ENCODE measurements at places on chromosomes 13 and 19. TPM values are rescaled to one million over a fixed set of nuclear protein-coding genes. Genes with fewer than 3 reads are reported as not detected.

CYP2A7 gene
- 0.10 TPM for polyA plus RNA-seq

TTYH1 gene
- 13.5 TPM for polyA plus RNA-seq

NCR1 gene
- polyA plus RNA-seq = 0.09 TPM

- no peak for DNase-seq
Observed at GRCh38 chr13:54934121-54934520, 1905.5 kb downstream of the OLFM4 start.

DNA sequence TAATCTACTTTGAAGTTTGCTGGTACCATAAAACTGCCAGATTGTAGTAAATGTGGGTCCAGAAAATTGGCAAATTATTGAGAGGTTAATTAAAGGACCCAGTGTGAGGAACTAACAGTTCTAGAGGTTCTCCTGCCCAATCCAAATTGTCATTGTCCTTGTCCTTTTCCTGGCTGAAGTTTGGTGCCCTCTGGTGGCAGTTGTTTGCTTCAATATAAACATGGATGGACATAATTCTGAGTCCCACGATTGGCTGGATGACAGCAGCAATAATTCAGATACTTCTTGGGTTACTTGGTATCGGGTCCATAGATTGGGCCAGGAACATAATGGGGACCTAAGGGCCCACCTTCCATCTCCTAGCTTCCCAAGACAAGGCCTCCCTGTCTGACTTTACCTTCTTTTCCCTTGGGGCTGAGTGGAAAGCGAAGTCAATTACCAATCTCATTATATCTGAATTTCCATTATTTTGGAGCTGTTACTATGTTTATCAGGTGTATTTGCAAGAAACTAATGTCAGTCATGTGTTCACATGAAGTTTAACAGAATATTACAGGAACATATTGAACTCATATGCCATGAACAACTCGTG lies 33.8 kb upstream of the GARRE1 start:
- DNase-seq = no peak

DNA sequence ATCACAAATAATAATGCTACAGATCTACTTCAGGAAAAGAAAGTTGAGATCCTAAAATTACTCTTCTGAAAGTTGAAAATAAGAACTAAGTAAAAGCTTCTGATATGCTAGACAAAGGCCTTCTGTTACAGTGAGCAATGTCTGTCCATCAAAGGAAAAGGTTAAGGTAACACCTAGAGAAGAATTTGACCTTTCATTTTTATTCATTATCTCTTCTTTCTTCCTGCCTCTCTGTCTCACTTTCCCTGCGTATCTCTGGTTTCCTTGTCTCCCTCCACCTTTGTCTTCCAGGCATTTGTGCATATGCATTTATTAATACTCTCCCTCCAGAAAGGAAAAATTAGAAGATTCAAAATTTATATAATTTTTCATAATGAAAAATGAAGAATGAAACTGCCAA lies 49.0 kb downstream of the ZAR1L start:
- DNase-seq = no peak

DNA sequence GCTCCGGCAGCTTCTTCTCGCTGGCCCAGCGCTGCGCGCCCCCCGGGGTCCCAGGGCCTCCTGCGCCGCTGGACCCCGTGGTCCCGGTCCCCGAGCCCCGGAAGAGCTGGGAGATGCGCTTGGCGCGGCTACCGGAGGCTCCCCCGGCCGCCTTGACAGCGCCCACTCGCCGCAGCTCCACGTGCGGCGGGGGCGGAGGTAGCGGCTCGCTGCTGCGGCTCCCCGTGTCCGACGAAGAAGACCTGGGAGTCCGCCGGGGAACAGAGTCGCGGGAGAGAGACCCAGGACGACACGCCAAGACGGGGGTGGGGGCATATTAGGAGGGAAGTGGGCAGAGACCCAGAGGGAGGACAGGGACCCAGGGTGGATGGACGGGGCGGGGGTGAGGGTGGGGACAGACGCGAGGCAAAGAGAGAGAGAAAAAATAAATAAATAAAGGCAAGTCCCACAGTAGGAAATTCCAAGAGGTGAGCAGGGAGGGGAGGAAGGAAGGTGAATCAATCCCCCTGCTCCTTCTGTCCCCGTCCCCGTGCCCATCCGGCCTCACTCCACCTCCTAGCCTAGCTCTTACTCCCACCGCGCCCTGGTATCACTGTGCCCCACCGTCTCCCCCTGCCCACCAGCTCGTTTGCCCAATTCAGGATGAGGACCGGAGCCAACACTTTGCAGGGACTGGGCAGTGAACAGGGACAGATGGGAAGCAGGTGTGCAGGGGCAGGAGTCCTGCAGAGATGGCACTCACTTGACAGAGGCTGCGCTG lies 826 bp downstream of the RASIP1 start:
- DNase-seq = no peak

- DNase-seq = no peak
Observed at GRCh38 chr13:77820431-77821149, 98.0 kb downstream of the EDNRB start.

DNA sequence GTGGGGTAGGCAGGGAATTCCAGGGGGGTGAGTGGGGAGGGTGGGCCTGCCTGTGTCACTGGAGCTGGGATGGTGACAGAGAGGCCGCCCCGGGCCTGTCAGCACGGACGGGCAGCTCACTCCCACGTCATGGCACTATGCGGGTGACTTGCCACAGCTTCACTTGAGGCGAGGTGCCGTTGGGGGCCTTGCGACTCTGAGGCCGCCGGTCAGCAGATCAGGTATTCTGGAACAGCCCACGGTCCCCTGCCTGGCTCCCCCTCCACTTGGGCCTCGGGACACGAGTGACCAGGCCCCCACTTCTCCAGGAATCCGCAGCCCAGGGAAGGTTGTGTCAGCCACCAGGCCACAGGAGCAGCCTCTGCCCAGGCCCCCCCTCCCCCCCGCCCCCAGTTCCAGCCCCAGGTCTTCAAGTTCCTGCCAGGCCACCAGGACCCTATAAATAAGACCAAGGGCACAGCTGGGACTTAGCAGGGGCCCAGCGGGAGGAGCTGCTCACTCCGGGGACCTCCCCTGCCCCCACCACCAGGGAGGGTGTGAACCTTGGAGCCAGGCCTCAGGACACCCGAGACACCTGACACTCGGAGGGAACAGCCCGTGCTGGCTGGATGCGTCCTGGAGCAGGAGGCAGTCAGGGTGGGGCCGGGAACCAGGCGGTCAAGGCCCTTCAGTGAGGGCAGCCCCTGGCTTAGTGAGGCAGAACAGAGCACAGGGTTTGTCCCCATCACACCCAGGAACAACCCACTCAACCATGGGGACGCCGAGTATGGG lies 2.7 kb upstream of the MIDN start:
- no peak for DNase-seq

DNA sequence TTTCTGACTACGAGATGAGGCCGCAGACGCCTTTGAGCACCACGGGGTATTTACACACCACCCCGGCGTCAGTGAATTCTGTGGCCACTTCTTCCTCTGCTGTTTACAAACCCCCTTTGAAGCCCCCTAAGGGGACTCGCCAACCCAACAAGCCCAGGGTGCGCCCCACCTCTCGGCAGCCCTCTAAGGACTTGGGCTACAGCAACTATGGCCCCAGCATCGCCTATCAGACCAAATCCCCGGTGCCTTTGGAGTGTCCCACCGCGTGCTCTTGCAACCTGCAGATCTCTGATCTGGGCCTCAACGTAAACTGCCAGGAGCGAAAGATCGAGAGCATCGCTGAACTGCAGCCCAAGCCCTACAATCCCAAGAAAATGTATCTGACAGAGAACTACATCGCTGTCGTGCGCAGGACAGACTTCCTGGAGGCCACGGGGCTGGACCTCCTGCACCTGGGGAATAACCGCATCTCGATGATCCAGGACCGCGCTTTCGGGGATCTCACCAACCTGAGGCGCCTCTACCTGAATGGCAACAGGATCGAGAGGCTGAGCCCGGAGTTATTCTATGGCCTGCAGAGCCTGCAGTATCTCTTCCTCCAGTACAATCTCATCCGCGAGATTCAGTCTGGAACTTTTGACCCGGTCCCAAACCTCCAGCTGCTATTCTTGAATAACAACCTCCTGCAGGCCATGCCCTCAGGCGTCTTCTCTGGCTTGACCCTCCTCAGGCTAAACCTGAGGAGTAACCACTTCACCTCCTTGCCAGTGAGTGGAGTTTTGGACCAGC lies 5.3 kb downstream of the SLITRK5 start:
- DNase-seq = no peak

DNA sequence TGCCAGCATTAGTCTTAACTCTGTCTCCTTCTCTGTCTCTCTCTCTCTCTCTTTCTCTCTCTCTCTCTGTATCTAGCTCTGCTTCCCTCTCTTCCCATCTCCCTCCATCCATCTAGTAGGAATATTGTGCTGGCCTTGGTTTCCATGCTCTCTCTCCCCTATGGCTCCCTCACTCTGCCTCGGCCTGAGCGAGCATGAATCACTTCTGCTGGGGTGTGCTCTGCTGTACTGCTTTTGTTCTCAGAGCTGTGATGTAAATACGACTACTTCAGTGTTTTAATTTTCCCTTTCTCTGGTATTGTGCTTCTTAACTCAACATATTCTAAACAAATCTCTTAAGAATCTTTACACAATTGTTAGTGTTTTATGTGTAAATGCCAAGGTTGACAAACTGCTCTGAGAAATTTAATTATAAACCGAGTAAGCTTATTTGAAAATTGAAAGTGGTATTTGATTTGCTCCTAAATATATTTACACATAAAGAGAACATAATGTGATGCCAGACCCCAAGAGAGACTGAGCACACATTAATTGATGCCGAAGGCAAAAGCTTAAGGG lies 211.5 kb upstream of the KL start:
- DNase-seq = no peak

DNA sequence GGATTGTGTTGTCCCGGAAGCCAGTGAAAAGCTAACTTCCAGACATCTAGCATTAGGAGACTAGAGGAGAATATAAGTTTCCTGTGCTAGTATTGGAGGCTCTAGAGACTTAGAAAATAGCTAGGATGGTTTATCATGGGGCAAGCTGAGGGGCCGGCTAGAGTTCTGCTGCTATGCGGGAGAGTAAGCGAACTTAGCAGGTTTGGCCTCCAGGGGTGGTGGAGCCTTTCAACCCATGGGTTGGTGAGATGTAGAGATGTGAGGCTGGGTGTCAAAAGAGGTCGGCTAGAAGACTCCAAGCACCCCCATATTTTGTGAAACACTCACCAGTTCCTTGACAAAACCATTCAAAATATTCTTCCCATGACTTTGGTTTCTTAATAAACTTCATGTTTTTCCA lies 4.4 kb downstream of the SULT2A1 start:
- DNase-seq = no peak

GRCh38 chr19:1507763-1508506 lies 4.9 kb downstream of the ADAMTSL5 start:
- DNase-seq = peak; percentile 93
